ENCODE measurements at places on chromosomes 16 and 17.

GRCh38 chr16:30096862-30097563 lies 1.0 kb upstream of the YPEL3 start:
- no peak for DNase-seq

DNA sequence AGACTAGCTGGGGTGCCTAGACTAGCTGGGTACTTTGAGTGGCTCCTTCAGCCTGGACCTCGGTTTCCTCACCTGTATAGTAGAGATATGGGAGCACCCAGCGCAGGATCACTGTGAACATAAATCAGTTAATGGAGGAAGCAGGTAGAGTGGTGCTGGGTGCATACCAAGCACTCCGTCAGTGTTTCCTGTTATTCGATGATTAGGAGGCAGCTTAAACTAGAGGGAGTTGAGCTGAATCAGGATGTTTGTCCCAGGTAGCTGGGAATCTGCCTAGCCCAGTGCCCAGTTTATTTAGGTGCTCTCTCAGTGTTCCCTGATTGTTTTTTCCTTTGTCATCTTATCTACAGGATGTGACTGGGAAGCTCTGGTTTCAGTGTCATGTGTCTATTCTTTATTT lies 8.4 kb upstream of the TMEM235 start:
- DNase-seq, result no peak

- no peak for DNase-seq
Measured at GRCh38 chr17:82808921-82809905, 30.6 kb downstream of the ZNF750 start.

- DNase-seq, result no peak
Measured at GRCh38 chr16:83732536-83732935, 75.2 kb upstream of the HSBP1 start.

DNA sequence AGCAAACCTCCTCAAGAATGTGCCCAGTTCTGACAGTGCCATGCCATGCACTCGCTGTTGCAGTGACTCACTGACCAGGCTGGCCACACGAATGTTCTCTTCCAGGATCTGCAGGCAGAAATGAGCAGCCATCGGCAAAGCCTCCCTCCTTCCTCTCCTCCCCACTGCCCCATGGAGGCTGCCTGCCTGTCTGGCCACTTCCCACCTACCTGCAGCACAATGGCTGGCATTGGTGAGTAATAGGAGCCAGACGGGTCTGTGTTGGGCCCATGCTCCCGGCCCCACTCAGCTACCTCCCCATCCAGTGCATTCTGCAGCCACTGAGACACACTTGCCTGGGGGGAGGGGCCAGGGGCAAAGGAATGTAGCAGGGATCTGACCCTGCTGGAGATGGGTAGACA lies 2.8 kb upstream of the MATCAP1 start:
- DNase-seq, result no peak

- no peak for DNase-seq
Measured at GRCh38 chr17:12546983-12547382, 118.7 kb upstream of the MYOCD start.

DNA sequence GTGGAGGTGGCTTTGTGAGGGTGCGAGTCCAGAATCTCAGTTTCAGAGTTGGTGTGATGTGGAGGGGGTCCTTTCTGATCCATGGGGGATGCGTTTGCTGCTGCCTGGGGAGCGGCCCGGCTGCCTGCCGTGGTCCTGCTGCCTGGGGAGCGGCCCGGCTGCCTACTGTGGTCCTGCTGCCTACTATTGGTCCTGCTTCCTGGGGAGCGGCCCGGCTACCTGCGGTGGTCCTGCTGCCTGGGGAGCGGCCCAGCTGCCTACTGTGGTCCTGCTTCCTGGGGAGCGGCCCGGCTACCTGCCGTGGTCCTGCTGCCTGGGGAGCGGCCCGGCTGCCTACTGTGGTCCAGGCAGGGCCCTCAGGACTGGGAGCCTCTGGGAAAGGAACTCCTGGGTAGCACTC lies 61.5 kb upstream of the ZNF750 start:
- DNase-seq, result no peak

GRCh38 chr16:85400305-85401205 lies 212.6 kb upstream of the GSE1 start:
- no peak for DNase-seq

DNA sequence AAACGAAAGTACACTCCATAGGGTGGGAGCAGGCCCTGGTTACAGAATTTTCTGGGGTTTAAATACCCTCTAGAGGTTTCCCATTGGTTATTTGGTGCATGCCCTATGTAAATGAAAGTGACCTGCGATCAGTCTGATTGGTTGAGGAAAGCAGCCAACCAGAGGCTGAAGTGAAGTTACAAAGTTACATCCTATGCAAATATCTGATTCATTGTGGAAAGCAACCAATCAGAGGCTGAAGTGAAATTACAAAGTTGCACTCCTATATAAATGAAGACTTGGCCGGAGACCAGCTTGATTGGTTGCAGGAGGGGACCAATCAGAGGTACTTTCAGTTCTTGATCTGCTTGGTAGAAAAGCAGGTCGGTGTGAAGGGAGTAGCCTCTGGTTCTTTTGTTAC lies 24.4 kb downstream of the NAA60 start:
- no peak for DNase-seq

GRCh38 chr17:46061435-46061834 lies 62.4 kb downstream of the STH start:
- DNase-seq, result no peak

DNA sequence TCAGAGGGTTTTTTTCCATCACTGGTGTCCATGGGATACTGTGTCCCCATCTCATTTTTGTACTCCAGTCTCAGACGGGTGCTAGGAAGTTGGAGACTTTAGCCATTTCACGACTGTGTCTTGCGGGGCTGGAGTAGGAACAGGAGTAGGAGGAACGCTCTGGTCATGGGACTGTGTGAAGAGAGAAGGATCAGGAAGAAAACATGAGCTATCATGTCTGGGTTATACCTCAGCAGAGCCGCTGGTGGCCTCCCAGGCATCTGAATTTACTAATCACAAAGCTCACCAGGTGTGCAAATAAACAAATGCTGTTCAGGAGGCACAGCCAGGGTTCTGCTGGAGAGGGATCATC lies 225.4 kb downstream of the SEC14L1 start:
- DNase-seq, result no peak

DNA sequence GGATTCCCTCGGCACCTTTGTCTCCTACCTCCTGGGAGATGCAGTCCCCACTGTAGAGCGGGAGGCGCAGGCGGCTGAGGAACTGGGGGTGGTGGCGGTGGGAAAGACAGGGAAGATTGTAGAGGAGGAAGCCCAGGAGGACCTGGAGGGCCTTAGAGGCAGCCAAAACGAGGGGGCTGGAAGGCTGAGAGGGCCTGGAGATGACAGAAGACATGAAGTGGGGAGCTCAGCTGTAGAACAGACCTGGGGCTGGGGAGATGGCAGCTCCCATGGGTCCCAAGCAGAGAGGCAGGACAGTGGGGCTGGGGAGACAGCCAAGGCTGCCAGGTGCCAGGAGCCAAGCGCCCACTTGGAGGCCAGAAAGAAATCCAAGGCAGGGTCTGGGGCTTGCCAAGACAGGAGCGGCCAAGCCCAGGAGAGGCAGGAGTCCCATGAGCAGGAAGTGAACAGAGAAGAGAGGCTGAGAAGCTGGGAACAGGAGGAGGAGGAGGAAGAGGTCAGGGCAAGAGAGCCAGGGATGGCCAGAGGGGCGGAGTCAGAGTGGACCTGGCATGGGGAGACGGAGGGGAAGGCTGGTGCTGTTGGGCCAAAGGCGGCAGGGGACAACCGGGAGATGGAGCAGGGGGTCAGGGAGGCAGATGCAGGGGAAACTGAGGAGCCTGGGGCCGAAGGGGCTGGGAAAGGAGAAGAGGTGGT lies 803 bp downstream of the APOBR start:
- DNase-seq, result no peak

GRCh38 chr16:85451641-85452363 lies 161.3 kb upstream of the GSE1 start:
- no peak for DNase-seq

- no peak for DNase-seq
Measured at GRCh38 chr16:23128056-23128455, 21.2 kb downstream of the USP31 start.

DNA sequence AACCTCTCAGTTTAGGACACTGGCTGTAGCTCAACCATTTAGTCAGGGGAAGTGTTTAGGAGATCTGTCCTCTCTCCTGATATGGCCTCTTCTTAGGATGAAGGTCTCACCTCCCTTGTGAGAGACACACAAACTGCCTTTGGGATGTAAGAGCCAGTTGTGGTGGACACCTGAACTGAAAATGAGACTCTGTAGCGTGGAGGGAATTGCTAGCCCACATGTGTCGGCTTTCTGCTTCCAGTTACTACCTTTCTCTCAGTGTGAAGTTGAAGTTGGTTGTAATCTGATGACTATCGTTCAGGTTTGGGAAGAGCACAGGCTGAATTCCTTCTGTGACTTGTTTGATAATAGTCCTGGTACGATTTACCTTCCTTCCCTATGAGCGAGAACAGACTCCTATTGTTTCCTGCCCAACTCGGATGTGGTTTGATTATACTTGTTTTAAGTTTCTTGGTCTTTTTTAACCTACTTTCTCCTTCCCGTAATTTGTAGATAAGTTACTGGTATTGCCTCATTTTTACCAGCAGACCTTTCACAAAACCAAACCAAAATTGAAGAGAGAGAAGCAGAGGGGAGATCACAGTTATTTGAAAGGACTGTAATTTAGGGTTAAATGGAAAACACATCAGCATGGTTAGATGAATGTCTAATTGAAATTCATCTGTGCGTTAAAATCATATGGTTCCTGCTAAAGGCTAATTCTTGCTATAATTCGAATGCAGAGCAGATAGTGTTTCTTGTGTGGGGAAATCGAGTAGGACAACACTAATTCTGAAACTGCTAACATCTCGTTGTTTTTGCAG lies 43.2 kb downstream of the CLEC16A start:
- DNase-seq, result no peak

GRCh38 chr17:37714897-37715296 lies 30.0 kb downstream of the HNF1B start:
- no peak for DNase-seq

DNA sequence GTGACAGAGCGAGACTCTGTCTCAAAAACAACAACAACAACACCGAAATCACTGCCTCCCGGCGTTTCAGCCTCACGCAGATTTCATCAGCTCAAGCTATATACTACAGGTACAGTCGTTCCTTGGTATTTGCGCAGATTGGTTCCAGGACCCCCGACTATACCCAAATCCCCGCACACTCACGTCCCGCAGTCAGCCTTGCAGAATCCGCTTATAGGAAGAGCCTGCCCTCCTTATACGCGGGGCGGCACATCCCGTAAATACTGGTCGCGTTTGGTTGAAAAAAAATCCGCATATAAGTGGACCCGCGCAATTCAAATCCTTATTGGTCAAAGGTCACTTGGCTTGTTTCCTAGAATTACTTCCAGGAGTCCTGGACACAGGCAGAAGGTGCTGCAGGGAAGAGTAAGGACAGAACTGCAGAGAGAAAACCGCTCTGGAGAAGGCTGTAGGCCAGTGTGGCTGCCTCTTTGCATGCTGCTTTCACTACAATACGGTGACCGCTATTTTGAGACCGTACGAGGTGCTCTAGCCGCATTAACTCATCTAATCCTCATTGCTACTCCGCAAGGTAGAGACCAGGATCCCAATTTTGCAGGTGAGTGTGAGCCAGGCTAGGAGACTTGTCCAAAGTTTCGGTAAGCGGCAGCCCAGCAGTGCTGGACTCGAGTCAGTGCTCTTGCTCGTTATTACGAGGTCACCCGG lies 718 bp downstream of the NDUFAB1 start:
- DNase-seq, result no peak

DNA sequence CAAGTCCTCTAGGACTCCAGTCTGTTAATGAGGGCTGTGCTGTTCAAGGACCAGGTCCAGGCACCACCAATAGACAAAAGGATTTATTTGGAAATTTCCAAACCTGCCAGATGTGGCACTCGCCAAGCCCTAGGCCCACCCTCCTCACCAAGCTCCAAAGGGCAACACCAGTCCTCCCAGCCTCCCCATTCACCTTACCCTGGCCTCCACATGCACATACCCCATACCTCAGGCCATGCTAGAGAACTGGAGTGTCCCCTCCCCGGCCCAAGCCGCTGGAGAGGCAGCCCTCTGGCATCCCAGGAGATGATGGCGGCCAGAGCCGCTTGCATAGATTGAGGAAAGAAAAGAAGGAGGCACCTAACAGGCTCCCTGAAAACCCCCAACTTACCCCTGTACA lies 4.6 kb upstream of the FTSJ3 start:
- DNase-seq, result no peak

DNA sequence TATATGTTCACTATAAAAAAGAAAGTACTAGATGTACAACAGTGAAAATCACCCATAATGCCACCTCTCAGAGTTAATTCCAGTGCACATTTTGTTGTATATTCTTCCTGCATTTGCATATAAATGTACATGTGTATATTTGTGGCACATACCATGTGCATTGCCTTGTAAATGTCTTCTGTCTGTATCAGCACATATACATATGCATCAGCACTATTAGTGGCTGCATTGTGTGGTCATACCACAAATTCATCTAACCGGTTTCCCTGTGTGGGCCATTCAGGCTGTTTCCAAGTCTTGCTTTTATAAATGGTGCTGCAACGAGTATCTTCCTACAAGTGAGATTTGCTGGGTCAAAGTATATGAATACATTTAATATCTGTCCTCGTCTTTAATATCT lies 6.5 kb downstream of the KSR1 start:
- no peak for DNase-seq

- peak; percentile 43 for DNase-seq
Measured at GRCh38 chr17:62064791-62065563, at the start of gene MED13. TSS of gene MED13 (minus strand) at chr17:62065278. CDS start at chr17:62065205, 73 bp downstream.

- no peak for DNase-seq
Measured at GRCh38 chr17:5897275-5897911, 172.8 kb upstream of the WSCD1 start.

DNA sequence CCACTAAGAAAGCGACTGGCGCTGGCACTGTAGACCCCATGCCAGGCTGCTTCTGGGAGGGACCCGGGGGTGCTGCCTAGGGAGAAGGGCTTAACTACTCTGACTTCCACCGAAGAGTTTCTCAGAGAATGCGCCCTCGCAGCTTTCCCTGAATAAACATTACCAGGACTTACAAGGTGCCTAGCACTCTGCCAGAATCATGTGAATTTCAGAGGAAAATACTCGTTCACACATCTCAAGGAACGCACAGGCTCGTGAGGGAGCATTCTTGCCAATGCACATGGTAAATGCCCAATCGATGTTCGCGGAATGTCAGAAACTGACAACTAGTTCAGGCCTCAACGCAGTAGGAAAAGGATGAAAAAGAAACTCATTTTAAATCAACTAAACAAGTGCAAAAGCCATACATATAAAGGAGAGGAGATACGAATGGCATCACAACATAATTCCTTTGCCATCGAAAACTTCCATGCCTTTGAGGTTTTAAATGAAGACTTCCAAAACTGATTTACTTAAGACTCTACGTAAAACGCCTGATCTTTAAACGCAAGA lies 999 bp downstream of the CMC2 start:
- no peak for DNase-seq

DNA sequence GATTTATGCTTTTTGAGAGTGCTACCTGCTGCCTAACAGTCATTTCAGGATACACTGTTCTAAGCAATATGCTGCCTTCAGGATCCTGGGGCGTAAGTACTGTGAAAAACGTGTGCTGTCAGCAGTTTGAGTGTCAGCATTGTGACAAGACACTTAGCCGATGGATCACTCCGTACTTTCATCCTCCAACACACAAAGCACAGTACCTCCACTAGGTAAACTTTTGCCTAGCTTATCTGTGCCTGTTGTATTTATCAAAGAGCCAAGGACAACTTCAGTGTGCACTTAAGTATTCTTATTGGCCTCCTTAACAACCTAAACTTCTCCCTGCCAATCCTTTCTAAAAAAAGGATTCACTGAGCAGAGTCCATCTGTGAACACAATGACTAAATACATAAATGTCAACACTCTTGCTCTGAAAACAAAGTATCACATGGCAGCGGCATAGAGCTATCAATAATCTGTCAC lies 33.8 kb upstream of the PHLPP2 start:
- no peak for DNase-seq

- DNase-seq, result no peak
Measured at GRCh38 chr16:15732416-15732815, 82.4 kb downstream of the NDE1 start.
